ENCODE measurements at places on chromosomes 7 and 10.

DNA sequence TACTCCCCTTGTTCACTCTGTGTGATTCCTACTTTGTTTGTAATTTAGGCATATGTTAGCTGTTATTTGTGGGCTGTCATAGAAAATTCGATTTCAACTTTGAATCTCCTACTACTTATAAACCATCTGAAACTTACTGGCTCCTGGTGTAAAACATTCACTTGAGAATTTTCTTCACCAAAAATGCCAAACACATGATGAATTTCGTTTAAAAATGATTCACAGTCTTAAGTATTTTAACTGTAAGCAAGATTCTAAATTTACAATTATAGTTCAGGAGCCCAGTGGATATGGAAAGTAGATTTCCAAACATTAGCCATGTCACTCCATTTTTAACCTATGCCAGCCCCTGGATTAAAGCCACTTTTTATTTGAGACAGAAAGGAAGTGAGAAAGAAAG is 3.1 kb downstream of the CPED1 start:
- no peak for DNase-seq

GRCh38 chr7:8747338-8747737 is 313.9 kb downstream of the NXPH1 start:
- no peak for DNase-seq

GRCh38 chr7:46229409-46229808 is 308.3 kb upstream of the IGFBP3 start:
- no peak for DNase-seq

DNA sequence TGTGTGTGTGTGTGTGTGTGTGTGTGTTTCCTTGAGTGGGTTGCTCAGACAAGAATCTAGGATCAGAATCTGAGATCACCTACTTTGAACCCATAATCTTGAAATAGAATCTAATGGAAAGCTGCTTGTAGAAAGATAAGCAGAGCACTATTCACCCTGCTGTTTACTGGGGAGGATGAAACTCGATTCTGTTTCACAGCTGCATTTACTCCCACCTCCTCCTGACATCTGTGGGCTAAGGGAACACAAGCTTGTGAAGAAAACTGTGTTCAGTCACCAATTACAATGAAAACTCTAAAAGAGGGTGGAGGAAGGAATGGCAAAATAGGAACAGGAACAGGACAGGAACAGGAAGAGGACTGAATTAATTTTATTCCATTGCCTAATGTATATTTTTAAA is 269.5 kb downstream of the TSPAN12 start:
- no peak for DNase-seq

- DNase-seq, result no peak
Measured at GRCh38 chr7:17709599-17709998, 230.7 kb downstream of the SNX13 start.

DNA sequence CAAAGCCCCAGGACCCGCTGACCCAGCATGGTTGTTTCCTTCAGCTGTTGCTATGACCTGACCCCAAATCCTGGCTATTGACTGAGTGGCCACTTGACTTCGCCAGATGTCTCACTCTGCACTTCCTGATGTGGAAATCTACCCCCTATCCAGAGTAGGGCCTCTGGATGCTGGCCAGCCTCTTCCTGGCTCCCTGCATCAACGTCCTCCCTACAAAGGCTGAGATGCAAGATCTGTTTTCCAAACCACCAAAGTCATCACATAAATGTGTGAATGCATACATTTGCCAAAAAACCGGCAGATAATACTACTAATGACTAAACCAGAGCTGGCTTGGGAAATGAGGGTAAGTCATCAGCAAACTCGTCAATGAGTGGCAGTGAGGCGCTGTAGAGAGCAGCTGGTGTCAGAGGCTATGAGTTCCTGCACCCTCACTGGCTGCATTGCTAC is 70.4 kb downstream of the PYROXD2 start:
- DNase-seq, result no peak

- no peak for DNase-seq
Measured at GRCh38 chr10:97150013-97150595, 35.7 kb downstream of the SLIT1 start.

DNA sequence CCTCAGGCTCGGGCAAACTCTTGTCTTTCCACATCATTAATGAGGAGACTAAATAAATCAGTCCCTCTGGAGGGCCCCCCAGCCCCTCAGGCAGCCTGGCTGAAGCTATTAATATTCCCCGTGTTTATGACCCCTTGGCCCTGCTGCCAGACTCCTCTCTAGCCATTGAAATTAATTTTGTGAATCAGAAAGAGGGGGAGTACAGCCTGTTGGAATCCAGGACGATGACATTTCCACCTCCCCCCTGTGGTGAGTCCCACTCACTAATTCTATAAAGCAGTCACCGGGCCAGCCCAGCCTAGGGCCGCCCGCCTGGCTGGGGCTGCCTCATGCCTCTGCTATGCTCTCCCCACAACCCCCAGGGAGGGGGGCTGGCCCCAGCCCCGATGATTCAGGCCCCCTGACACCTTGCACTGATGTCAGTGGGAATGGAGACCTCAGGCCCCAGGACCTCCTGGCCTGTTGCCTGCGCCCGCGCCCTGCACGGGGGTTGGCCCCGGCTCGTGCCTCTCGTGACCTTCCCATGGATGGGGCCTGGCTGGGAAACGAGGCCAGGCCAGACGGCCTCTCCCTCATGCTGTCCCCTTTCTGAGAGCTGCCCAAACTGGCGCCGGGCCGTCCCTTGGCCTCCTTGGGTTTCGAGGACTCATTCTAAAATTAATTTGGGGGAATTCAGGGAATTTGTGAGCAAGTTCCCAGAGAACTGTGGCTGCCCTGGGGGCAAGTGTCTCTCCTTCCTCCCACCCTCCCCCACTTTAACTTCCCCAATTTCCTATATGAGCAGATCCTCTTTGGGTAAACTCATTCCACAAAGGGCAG is 34.0 kb downstream of the TMEM270 start:
- DNase-seq, result no peak

DNA sequence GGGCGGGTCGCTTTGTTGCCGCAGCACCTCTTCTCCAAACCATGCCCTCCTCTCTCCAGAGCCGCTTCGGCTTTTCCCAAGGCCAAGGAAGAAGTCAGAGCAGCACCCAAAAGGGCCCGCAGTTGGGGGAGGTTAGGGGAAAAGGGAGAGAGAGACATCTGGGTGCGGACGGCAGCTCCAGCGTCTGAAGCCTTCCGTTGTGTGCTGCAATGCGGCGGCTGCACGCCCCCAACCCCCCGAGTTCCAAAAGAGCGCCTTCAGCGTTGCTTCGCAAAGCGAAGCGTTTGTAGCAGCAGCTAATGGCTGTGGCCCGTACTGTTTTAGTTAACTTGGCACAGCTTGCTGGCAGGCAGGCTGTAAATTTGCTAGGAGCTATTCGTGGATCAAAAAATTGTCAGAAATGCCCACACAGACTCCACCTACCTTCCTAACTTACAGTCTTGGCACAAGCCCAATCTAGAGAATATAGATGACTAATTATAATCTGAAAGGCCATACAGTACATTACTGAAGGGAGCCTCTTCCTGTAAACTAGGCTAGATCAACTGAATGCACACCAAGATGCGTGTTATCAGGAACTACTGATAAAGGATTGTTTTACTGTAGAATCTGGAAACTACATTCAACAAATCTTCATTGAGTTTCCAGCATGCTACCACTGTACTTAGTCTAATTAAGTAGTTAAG is 1.1 kb upstream of the KBTBD2 start:
- no peak for DNase-seq

DNA sequence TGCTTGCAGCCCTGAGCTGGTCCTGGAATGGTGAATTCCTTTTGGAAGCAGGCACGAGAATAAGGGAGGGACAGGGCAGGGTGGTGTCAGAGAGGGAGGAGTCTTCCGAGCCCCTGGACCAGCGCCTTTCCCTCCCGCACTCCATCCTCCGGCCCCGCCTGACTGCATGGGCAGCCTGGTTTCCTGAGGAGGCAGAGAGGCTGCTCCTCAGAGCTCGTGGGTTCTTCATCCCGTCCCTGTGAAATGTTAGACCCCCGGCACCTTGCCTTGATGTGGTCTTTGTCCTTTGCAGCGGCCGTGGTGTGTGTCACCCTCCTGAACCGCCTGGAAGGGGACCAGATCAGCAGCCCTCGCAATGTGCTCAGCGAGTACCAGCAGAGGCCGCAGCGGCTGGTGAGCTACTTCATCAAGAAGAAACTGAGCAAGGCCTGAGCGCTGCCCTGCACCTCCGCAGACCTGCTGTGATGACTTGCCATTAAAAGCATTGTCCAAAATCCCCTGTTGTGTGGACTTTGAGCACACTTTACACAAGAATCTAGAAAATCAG is 18.9 kb downstream of the UPP1 start:
- no peak for DNase-seq

DNA sequence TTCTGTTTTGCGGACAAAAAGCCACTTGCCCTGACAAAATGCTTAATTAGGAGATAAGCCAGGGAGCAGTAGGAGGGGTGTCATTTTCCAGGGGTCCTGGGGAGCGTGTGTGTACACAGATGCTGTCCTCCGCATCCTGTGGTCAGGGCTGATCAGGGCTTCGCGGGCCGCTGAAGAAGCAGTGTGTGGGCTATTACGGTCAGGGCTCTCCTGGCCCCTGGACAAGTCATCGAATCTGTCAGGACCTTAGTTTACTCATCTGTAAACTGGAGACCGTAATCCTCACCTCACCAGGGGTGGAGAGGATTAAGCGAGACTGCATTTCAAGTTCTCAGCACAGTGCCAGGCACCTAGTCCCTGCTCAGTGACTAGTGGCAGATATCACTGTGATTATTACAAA is 26.0 kb upstream of the MXI1 start:
- no peak for DNase-seq

GRCh38 chr10:79331226-79331625 is 16.0 kb upstream of the PPIF start:
- no peak for DNase-seq

GRCh38 chr10:120477743-120478141 is 20.7 kb downstream of the PLPP4 start:
- DNase-seq, result no peak

DNA sequence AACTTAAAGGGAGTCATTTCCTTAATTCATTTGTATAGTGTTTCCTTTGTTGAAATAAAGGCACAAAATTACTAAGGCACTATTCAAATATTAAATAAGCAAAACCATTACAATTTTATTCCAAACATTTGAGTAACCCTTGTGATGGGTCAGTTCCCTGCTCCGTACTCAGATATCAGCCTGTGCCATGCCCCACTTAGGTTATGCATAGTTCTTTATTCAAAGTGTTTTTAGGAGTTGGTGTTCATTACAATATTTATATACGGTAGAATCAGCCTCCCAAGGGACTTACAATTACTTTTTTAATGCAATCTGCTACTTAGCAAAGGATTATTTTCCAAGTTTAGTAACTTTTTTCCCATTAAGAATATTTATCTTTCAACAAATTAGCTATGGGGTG is 119.3 kb upstream of the SEMA3D start:
- no peak for DNase-seq

DNA sequence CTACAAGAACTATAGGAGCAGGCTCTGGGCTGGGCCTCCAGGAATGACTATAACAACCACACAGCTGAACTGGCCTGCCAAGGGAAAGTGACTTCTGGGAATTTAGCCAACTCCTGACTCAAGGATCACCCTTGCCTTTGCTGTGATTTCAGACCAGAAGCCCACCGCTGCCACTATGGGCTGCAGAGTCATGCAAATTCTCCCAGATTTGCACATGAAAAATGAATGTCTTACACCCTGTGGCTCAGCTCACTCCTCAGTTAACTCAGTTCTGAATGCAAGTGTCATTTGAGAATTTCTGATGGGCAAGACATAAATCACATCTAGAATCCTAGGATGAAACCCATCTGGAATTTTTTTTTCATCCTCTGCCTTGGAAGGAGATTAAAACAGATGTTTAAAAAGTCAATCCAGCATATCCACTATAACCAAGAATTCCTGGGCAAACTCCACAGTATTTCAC is 186.5 kb upstream of the BET1 start:
- DNase-seq, result no peak

GRCh38 chr7:44914992-44915607 is 29.8 kb upstream of the PURB start:
- DNase-seq, result no peak

- DNase-seq, result no peak
Measured at GRCh38 chr7:73470208-73470607, 36.6 kb downstream of the FZD9 start.

DNA sequence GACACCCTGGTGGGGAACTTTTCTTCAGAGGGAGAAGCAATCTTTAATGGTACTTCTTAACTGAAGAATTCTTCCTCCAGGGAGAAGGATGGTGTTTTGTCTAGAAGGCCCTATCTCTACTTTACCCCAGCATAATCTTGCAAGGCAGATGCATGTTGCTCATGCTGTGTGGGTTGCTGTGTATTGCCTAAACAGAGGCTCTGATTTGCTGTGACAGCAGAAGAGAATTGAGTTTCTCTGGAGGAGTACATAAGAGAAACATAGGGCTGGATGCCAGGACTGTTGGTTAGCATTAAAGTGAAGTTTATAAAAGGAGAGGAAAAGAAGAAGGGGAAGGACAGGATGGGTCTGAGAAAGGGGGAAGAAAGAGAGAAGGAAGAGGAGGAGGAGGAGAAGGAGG is 248.1 kb upstream of the HPS1 start:
- DNase-seq, result no peak

DNA sequence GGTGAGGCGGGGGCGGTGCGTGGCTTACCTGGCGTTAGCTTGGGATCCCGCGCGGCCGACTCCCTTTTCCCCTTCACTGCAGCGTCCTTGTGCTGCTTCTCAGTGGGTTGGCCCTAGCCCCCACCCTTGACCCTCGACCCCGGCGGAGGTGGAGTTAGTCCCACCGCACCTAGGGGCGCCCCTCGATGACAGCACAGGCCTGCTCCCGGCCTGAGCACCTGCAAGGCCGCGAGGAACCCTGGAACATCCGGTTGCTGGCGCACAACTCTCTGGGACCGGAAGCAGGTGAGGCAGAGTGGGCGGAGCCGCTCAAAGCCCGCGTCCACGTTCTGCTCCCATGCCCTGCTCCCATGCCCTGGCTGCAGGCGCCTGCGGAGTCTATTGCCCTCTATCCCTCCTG is 266.9 kb downstream of the USP6NL start:
- DNase-seq, result no peak

DNA sequence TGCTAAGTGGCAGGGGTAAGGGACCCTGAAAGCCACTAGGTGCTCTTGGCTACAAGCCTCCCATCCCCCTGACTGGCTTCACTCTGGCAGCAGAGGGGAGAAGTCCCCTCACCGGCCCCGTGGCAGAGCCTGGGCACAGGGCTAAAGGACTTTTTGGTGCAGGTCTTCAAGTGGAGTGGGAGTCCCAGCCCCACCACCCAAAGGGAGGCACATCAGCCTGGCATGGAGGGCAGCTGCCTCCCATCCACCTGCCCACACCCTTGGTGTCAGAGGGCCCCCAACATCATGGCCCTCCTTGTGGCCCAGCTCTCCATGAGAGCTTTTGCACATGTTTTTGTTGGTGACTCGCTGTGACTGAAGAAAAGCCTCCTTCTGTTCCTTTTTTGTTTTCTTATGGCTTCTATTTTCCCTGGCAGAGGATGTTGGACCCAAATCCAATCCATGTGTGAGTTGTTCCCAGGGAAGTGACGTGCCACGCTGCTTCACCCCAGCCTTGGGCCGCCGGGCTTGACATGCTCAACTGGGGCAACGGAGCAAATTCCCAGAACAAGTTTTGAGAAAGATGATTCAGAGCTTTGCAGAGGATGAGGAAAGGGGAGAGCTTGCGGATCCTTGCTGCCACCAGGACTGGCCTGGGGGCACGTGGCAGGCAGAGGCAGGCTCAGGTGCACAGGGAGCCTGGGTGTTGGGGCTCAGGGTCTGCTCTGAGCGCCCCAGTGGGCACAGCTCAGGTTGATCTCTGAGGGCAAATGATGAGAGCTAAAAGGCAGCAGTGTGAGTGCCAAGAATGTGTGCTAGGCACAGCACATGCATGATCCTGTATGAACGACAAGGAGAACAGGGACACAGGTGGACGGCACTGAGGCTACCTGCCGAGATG is 1.9 kb upstream of the AEBP1 start:
- DNase-seq, result no peak

Data from esophagus squamous epithelium (tissue), 5 donors.